Left colon (tissue), 2 donors: ENCODE measurements at places on chromosomes 1 and 21. TPM values are rescaled to one million over a fixed set of nuclear protein-coding genes. Genes with fewer than 3 reads are reported as not detected.

JMJD4 gene
- 11.9 TPM for total RNA-seq

DNA sequence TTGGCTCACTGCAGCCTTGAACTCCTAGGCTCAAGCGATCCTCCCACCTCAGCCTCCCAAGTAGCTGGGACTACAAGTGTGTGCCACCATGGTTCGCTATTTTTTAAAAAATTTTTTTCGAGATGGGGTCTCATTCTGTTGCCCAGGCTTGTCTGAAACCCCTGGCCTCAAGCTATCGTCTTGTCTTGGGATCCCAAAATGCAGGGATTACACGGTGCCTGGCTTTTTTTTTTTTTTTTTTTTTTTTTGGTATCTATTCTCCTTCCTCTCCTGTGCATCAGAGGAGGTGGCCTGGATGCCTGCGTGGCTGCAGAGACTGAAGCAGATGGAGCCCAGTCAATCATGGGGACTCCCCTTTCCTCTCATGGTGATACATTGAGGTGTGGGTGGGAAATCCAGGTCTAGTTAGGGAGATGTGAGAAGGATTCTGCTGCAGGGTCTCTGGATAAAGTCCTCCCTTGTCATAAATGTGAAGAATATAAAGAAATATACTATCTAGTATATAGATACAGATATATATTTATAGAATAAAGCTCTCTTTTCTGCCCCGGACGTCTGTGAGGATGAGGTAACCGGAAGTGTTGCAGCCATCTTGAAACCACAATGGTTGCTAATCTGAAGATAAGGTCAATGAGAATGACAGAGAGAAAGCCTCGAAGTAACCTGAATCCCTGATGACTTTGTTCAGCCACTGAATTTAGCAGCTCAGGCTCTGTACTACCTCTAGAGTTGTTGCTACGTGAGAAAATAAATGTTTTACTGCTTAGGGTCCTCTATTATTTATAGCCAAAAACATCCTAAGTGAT, 19.5 kb upstream of the RGSL1 start:
- DNase-seq, result no peak

UBASH3A gene
- 0.67 TPM for total RNA-seq

DNA sequence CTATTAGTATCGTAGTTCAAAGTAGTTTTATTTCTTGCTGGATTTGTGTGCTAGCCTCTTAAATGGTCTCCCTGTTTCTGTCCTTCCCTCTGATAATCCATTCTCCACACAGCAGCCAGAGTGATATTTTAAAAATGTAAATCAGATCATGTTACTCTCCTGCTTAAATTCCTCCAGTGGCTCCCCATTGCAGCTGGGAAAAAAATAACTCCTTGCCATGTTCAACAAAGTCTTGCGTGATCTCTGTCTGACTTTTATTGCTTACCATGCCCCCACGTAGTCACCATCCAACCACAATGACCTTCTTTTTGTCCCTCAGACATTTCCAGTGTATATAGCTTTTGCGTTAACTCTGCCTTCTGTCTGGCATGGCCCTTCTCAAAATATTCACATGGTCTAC, 178.8 kb downstream of the FGGY start:
- DNase-seq, result no peak

ZNF695 gene
- total RNA-seq, result 1.1 TPM

GRCh38 chr1:230256896-230257295, 169.2 kb downstream of the PGBD5 start:
- DNase-seq, result no peak

DNA sequence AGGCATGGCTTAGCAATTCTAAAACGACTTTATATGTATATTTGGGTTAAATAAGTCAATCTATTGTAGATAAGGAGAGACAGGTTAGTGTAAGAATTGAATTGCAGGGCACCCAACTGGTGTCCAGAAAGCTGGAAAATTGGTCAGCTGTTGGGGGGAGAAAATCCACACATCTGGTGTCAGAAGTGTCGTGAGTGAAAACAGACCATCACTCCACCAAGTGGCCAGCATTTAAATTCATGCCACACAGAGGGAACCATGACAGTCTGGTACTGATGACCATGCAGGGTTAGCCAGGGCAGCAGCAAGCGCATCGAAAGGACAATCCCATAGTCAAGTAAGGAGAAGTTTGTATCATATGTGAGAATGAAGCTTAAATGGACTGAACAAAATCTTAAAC, 11.7 kb downstream of the LAX1 start:
- no peak for DNase-seq

DNA sequence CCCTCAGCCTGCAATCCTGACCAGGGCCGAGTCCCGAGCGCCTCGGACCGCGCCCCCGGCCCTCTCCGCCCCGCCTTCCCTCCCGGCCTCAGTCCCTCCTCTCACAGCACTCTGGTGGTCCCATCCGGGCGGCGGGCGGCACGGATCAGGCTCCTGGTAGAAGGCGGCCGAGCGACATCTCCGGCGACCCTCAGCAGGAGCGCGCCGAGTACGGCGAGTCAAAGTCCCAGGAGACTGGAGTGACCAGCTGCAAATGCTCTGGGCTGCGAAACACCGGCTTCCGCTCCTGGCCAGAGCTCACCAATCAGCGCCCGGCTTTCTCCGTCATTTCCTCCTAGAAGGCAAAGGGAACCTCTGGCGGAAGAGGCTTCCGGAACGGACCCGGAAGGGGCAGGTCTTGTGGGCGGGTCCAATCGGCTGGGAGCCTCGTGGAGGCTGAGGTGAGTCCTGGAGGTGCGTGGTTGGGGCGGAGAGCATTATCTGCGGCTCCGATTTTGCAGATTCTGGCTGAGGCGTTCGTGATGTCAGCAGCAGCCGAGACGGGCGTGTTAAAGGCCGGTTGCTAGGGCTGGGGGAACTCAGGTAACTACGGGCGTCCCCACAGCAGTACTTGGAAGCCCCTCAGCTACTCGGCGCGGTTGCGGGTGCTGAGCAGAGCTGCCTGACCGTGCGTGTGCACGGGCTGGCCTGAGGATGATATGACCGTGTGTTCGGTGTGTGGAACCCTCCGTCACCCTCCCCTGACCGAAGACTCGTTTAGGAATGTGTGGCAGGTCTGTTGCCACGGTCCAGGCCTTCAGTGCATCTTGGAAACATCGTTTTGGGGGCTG, at the start of the genes GDAP2 and WDR3:
Gene GDAP2 (minus strand): TSS at position 279 of the 830 bp plus-strand sequence. CDS start 9,264 bp downstream, outside the sequence.
Gene WDR3 (plus strand): TSS at position 397 of the 830 bp plus-strand sequence. CDS start 3,581 bp downstream, outside the sequence.
- peak; percentile 98 for DNase-seq

GRCh38 chr1:9760824-9761223, 62.9 kb downstream of the CLSTN1 start:
- DNase-seq, result no peak

LCE7A gene
- not detected for total RNA-seq

DNA sequence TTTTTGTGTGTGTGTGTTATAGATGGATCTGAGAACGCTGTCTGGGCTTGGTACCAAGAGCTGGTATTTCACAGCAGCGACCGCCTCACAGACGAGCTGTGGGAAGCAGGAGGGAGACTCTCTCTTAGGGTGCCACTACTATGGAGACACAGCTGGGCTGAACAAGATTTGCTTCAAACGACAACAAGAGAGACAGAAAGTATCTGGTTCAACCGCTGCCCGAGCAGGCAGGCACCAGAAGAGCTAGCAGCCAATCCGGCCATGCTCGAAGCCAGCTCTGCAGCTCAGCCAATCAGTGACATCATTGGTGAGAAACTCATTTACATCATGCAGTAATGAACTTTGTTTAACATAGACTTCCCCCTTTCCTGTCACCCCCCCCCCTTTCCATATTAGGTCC, 341.3 kb downstream of the USP25 start:
- no peak for DNase-seq

- no peak for DNase-seq
Measured at GRCh38 chr1:184828369-184828717, 73.7 kb upstream of the EDEM3 start.

DNA sequence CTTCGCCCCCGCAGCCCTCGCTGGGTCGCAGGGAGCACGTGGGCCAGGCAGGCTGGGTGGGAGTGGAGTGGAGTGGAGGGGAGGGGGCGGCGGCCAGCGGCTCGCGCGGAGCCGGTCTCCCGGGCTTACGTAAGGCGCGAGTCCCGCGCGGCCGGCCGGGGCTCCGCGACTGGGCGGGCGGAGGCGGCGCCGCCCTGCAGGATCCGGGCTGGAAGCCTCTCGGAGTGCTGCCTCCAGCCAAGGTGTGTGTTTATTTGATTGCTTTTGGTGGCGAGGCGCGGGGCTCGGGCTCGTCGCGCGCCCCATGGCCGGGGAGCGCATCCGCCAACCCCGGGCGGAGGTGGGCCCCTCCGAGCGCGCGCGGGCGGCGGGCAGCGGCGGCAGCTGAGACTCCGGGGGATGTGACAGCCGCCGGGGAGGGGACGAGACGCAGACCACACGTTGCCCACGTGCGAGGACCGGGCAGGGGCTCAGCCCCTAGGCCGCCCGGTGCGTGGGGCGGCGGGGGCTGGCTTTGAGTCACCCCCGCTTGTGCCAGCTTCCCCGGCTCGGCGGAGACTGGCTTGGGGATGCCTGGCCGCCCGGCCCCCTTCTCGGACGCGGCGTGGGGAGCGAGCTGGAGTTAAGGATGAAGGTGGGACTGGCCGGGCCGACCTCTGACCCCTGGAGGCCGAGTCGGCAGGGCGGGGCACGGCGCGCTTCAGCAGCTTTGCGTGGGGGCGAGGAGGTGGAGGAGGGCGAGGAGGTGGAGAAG, 402 bp upstream of the AK4 start:
- DNase-seq, result peak; percentile 65

ATP6V1G3 gene
- not detected for total RNA-seq

DNA sequence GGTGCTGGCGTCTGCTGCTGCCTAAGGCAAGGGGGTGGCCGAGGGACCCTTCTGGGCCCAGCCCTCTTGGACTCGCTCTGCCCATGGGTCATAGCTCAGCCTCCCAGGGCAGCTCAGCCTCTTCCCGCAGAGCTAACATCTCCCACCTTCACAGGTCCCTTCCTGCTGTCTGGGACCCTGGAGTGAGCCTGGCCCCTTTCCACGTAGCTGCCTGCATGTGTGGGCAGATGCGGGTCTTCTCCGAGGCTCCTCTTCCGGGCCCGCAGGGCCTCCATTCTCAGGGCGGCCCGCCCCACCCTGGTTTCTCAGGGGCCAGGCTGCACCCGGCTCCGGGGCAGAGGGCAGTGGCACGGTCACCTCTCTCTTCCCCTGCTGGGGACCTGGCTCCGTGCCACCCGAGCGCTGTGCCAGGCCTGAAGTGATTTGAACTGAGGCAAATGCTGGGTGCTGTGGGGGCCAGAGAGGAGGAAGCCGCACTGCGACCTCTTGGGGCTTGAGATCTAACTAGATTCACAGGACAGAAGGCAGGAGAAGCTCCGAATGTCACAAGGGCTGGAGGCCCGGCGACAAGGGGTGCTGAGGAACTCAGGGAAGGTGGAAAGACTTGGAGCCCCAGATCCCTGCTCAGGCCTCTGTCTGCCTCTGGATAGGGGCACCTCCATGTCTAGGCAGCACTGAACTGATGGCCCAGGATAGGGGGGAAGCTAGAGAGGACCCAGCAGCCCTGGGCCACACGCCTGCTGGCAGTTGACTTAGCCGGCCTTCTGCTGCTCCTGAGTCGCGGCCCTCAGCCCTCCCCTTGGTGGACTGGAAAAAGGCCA, 40.7 kb downstream of the COQ8A start:
- DNase-seq, result no peak

DNA sequence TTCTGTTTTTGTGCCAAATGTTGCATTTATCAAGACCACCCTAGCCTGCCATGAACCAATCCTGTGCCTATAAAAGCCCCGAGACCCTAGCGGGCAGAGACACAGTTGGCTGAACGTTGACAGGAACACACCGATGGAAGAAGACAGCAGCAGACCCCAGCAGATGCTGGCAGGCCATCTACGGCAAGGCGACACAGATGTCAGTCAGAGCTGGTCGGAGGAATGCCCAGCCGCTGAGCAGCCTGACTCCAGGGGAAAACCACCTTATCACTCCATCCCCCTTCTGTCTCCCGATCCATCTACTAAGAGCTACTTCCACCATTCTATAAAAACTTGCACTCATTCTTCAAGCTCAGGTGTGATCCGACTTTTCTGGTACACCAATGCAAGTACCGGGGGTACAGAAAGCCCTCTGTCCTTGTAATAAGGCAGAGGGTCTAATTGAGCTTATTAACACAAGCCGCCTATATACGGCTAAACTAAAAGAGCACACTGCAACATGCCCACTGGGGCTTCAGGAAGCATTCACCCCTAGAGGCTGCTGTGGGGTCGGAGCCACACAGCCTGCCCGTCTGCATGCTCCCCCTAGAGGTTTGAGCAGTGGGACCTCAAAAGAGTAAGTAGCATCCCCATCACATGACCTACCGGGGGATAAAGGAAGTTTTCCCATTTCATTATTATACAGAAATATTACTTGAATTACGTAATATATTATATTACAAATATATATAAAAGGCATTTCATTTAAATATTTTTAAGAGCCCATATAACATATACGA, 1156.3 kb upstream of the B3GALT2 start:
- DNase-seq, result no peak

GRIK1 gene
- total RNA-seq, result 0.14 TPM

GRCh38 chr1:66413136-66413837, 120.7 kb upstream of the SGIP1 start:
- DNase-seq, result no peak

- DNase-seq, result no peak
Measured at GRCh38 chr1:235946571-235946981, 79.9 kb upstream of the LYST start.

DNA sequence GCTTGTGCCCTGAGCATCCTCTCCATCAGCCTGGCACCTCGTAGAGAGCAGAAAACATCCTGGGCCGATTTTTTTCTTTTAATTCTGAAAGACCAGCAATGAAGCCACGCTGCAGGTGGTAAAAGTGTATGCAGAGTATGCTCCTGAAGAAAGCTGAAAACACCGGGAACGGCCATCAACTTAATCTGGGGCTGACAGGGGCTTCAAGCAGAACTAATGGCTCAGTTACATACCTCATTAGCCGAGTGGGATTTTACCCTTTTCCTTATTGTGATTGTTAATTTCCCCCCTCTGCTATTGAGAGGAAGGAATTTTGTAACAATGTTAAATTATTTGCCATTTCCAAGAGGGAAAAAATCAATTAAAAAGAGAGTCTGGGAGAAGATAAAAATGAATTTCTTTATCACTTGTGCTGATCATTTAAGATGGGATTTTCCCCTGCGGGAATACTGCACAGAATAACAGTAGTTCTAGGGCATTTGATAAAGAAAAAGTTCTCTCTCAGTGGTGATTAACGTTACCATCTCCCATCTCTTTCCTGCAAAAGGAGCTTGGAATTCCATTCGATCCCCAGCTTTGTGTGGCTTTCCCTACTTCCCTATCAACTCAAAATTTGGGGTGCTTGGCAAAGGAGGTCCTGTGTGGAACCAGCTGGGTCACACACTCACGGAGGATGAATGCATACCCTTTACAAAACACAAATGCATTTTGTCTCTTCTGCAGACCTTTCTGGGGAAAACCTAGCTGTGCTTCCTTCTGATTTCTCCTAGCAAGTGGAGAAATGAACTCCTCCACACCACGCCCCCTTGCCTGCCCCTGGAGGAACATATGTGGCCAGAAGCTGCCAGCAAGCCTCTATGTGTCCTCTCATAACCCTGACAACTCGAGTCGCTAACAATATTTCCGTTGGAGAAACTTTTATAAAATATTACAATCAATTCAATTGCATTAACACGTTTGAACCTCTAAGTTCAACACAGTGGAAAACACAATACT, 70.9 kb downstream of the RRAGC start:
- DNase-seq, result no peak

GRCh38 chr1:192554904-192555303, 20.7 kb upstream of the RGS1 start:
- no peak for DNase-seq
